ENCODE measurements at places on chromosomes 4 and X.

- peak; percentile 16 for DNase-seq
Observed at GRCh38 chr4:2087170-2087569, 28.0 kb downstream of the NAT8L start.

DNA sequence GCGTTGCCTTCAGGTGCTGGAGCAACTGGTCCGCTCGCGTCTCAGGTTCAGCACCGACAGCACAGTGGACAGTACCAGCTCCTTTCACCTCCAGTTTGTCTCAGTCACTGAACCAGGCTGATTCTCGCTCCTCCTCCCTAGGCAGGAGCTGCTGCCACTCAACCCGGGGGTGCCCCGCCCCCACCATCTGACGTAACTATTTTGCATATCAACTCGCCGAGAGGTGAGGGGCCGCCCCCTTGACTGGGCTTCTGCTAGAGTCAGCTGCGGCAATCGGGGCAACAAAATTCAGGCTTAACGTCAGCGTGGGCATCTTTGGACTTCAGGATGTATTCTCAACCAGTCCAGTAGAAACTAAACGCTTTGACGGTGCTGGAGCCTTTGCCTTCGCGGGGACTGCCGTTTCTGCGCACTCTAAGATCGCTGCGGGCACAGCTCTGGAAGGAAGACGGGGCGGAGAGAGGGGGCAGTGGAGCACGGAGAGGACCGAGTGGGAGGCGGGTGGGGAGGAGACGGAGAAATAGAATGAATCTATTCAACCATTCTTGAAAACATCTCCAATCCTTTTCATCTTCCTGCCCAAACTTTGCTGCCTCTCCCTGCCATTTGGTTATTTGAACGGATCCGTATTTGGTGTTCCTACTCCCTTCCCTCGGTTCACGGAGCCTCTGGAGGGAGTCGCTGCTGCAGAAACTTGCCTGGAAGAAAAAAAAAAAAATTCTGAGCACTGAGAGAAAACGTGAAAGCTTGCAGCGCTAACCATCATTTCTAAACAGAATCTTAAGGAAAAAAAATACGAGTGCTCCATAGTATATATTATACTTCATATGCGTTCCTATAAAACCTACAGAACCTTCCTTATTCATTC is at the start of gene FSTL5:
Gene FSTL5 (minus strand): TSS at position 109 of the 868 bp plus-strand sequence. CDS start 52,604 bp downstream, outside the sequence.
- no peak for DNase-seq

- no peak for DNase-seq
Observed at GRCh38 chrX:130299279-130300009, 30.7 kb upstream of the ZNF280C start.

DNA sequence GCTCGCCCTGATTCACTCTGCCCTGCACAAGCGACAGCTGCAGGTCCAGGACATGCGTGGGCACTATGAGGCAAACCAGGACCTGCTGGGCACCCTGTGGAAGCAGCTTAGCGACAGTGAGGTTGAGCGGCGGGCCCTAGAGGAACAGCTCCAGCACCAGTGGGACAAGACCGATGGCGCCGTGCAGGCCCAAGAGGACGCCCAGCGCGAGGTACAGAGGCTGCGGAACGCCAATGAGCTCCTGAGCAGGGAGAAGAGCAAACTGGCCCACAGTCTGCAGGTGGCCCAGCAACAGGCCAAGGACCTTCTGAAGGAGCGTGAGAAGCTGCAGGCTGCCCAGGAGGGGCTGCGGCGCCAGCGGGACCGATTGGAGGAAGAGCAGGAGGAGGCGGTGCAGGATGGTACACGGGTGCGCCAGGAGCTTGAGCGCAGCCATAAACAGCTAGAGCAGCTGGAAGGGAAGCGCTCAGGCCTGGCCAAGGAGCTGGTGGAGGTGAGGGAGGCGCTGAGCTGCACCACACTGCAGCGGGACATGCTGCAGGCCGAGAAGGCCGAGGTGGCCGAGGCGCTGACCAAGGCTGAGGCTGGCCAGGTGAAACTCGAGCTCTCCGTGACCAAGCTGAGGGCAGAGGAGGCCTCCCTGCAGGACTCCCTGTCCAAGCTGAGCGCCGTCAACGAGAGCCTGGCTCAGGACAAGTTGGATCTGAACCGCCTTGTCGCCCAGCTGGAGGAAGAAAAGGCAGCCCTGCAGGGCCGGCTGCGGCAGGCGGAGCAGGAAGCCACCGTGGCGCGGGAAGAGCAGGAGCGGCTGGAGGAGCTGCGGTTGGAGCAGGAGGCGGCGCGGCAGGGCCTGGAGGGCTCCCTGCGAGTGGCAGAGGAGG is 12.8 kb downstream of the SMIM10L2A start:
- DNase-seq, result no peak

DNA sequence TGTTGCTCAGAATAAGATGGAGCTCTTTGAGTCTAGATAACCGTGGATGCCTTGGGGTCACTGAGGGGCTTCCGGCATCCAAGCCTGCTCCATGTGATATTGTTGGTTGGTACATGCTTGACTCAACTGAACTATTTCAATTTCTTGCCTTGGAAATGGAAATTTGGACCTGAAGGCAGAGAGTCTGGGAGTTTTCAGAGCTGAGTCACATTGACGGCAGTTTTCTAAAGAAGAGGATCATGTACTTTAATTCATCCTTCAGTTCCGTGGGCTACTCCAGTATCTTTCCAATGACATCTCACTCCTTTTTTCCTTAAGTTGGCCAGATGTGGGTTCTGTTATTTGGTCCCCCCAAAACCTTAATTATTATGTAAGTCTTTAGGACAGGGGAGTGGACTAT is 100.5 kb downstream of the MFAP3L start:
- DNase-seq, result no peak
